Activated CD4-positive, alpha-beta memory T cell treated with anti-CD3 and anti-CD28 coated beads for 36 hours (primary cell): ENCODE measurements at places on chromosomes 16 and 17. TPM values are rescaled to one million over a fixed set of nuclear protein-coding genes. Genes with fewer than 3 reads are reported as not detected.

HIC1 gene
- 13.2 TPM for total RNA-seq

HYDIN gene
- not detected for total RNA-seq

HSD17B1 gene
- total RNA-seq: 0.52 TPM

OR3A3 gene
- total RNA-seq: not detected
